ENCODE measurements at places on chromosomes 16 and 17. TPM values are rescaled to one million over a fixed set of nuclear protein-coding genes. Genes with fewer than 3 reads are reported as not detected.

FA2H gene
- total RNA-seq = not detected

SLC35G6 gene
- total RNA-seq = not detected

RNF222 gene
- not detected for total RNA-seq

PRSS53 gene
- total RNA-seq = 6.1 TPM

All from cardiac atrium fibroblast (primary cell).